ENCODE measurements at places on chromosomes 7 and 10. TPM values are rescaled to one million over a fixed set of nuclear protein-coding genes. Genes with fewer than 3 reads are reported as not detected.

SLC39A12 gene
- not detected for polyA plus RNA-seq

UNCX gene
- polyA plus RNA-seq, result not detected

DNA sequence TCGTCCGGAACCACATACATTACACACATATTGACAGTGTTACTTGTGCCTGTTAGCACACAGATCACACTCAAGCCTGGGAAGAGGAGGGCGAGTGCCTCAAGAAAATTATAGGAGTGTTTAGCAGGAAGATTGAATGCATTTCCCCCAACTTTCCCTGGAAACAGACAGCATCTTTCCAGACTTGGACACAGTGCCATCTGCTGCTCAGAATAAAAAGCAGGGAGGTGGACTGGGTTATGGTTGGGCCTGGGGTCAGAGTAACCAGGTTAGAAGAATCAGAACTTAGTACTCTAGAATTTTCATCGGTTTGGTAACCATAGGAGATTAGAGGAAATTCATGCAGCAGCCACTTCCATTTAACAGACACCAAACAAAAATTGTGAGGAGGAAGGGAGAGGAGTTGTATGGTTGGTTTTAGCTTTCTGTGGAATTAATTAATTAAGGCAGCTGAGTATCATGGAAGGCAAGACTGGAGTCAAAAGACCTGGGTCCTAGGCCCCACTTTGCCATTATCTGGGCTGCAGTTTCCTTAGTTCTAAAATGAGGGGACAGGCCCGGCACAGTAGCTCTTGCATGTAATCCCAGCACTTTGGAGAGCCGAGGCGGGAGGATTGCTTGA lies 43.4 kb upstream of the OPTN start:
- no peak overlapping the region for H3K27ac ChIP-seq
- no peaks in the 10 kb centered on the region for H3K4me1 ChIP-seq
- H3K4me3 ChIP-seq, result no peak overlapping the region
- H3K36me3 ChIP-seq, result no peaks in the 10 kb centered on the region
- no peaks in the 10 kb centered on the region for H3K27me3 ChIP-seq
- peak; percentile 5 for DNase-seq

DNA sequence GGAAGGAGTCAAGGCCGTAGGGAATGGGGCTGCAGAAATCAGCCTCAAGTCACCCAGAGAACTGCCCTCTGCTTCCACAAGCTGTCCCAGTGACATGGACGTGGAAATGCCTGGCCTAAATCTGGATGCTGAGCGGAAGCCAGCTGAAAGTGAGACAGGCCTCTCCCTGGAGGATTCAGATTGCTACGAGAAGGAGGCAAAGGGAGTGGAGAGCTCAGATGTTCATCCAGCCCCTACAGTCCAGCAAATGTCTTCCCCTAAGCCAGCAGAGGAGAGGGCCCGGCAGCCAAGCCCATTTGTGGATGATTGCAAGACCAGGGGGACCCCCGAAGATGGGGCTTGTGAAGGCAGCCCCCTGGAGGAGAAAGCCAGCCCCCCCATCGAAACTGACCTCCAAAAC lies 50.2 kb upstream of the PDCD4 start:
- no peaks in the 10 kb centered on the region for H3K27me3 ChIP-seq
- DNase-seq, result no peak
- H3K4me3 ChIP-seq, result no peak overlapping the region
- H3K27ac ChIP-seq, result no peak overlapping the region
- H3K36me3 ChIP-seq, result no peaks in the 10 kb centered on the region

COL1A2 gene
- 9,902 TPM for polyA plus RNA-seq

GRCh38 chr10:15313843-15314242 lies 57.2 kb downstream of the FAM171A1 start:
- H3K4me1 ChIP-seq, result no peaks in the 10 kb centered on the region
- no peaks in the 10 kb centered on the region for H3K36me3 ChIP-seq
- H3K4me3 ChIP-seq, result no peak overlapping the region
- H3K27ac ChIP-seq, result no peak overlapping the region

- peak overlapping the region; percentile 5 for H3K27ac ChIP-seq
- H3K36me3 ChIP-seq, result peaks cover 9% of the 10 kb centered on the region
- H3K4me3 ChIP-seq, result no peak overlapping the region
- no peaks in the 10 kb centered on the region for H3K27me3 ChIP-seq
- peaks cover 27% of the 10 kb centered on the region for H3K4me1 ChIP-seq
Measured at GRCh38 chr10:48587819-48588218, 17.1 kb downstream of the ARHGAP22 start.

Data from GM23248 (cell line).